ENCODE measurements at places on chromosomes 3 and 15. TPM values are rescaled to one million over a fixed set of nuclear protein-coding genes. Genes with fewer than 3 reads are reported as not detected.

The PLSCR2 gene
- total RNA-seq = not detected

The LRRC31 gene
- total RNA-seq = not detected

The ARGFX gene
- not detected for total RNA-seq

The ITPKA gene
- not detected for total RNA-seq

The MYRIP gene
- total RNA-seq = 0.62 TPM

The TP63 gene
- 0.16 TPM for total RNA-seq

The IL17RC gene
- 36.5 TPM for total RNA-seq

The IQCF5 gene
- not detected for total RNA-seq

The TMEM266 gene
- not detected for total RNA-seq

The C15orf40 gene
- total RNA-seq = 24.5 TPM

The GANC gene
- total RNA-seq = 34.0 TPM

The IMPG2 gene
- 0.60 TPM for total RNA-seq

The CCR1 gene
- total RNA-seq = not detected

The MYO5C gene
- 2.7 TPM for total RNA-seq

The GALK2 gene
- 23.7 TPM for total RNA-seq

The FBXW12 gene
- total RNA-seq = not detected

The RPUSD2 gene
- total RNA-seq = 11.7 TPM

The EBLN2 gene
- total RNA-seq = 5.1 TPM

The CCDC39 gene
- not detected for total RNA-seq

The TEX55 gene
- not detected for total RNA-seq

The TMC3 gene
- not detected for total RNA-seq

The CCDC54 gene
- total RNA-seq = not detected

The CEMIP gene
- 445 TPM for total RNA-seq

The OSTN gene
- total RNA-seq = not detected

The LINGO1 gene
- total RNA-seq = 2.1 TPM

The ZPLD1 gene
- not detected for total RNA-seq

The EPHB3 gene
- total RNA-seq = 10.6 TPM

The SPTBN5 gene
- total RNA-seq = 3.0 TPM

The MOBP gene
- not detected for total RNA-seq

The EFHB gene
- total RNA-seq = 1.8 TPM

The B3GALNT1 gene
- 18.5 TPM for total RNA-seq

The CRYBG3 gene
- 13.0 TPM for total RNA-seq

The ATP10A gene
- total RNA-seq = 71.9 TPM

The PLSCR1 gene
- total RNA-seq = 48.1 TPM

The KCNAB1 gene
- total RNA-seq = 0.21 TPM

The ARNT2 gene
- 68.1 TPM for total RNA-seq

The DNAJA4 gene
- not detected for total RNA-seq

The PSTPIP1 gene
- not detected for total RNA-seq

The CXCR6 gene
- total RNA-seq = not detected

The SLC28A1 gene
- total RNA-seq = not detected

The SRGAP3 gene
- total RNA-seq = 1.5 TPM

The TLR9 gene
- not detected for total RNA-seq

The HRG gene
- total RNA-seq = not detected

The PLA2G4E gene
- total RNA-seq = not detected

The IL20RB gene
- total RNA-seq = not detected

The PAQR5 gene
- 1.5 TPM for total RNA-seq

The SLC22A14 gene
- total RNA-seq = 0.47 TPM

The EFCC1 gene
- 0.13 TPM for total RNA-seq

The MST1R gene
- total RNA-seq = 1.1 TPM

The VILL gene
- total RNA-seq = 2.3 TPM

The CCDC9B gene
- 21.6 TPM for total RNA-seq

The GRK7 gene
- total RNA-seq = not detected

The HTR3E gene
- not detected for total RNA-seq

The AGTR1 gene
- total RNA-seq = 2.1 TPM

The TMEM45A gene
- total RNA-seq = 29.1 TPM

The C3orf20 gene
- total RNA-seq = not detected

The EXOG gene
- total RNA-seq = 17.9 TPM

The RPS27L gene
- total RNA-seq = 200 TPM

Data from osteocyte (in vitro differentiated cells).